ENCODE measurements at places on chromosomes 6 and 20.
A peak's percentile ranks its signal among the peaks of the same experiment; 100 is the strongest.

- DNase-seq, result no peak
Observed at GRCh38 chr20:10646886-10647420, 26.8 kb downstream of the JAG1 start.

GRCh38 chr6:156988276-156989158 lies 211.3 kb downstream of the ARID1B start:
- DNase-seq, result no peak

DNA sequence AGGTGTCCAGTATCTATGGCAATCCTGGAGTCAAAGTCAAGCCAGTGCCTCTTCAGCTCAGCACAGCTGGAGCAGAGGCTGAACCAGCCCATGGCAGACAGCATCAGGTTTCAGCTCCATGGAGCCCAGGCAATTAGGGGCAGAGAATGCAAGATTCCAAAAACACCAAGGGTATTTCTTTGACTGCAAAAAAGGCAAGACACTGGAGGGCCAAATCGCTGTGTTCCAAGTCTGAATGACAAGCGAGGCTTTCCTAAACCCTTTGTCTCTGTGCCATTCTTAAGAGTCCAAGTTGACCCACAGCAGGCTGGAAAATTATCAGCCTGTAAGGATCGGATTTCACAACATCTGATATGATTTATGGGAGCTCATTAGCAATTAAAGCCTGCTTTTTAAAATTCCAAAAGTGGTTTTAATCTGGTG lies 49.7 kb upstream of the TGM3 start:
- no peak for DNase-seq

- no peak for DNase-seq
Observed at GRCh38 chr6:15387118-15387517, 141.2 kb downstream of the JARID2 start.

- DNase-seq, result peak; percentile 16
Observed at GRCh38 chr6:170090561-170090960, 200.3 kb downstream of the DLL1 start.

- DNase-seq, result no peak
Observed at GRCh38 chr6:135030532-135031178, 24.0 kb downstream of the HBS1L start.

DNA sequence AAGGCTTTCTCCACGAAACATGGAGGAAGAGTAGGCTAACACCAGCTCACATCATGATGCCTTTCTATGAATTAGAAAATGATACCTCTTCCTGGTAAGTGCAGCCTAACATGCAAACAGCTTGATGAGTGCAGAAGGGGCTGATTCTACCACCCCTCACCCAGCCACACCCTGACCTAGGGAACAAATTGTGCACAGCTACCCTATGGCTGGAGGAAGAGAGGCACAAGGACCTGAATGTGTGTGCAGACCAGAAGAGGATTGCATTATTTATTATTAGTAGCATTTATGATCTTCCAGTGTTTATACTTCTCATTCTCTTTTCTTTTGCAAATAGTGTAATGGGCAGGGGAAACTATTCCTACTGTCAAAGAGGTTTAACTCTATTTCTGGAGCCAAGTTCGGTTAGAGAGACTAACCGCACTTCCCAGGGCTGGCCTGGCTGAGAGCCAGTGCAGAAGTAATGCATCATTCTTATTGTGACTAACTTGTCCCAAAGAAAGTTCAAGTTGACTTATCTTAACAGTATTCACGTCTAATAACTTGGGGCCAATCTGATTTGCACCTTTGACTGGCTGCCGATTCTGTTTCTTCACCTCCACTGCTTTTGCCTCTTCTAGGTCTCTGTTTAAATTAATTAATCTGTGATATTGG lies 237.5 kb downstream of the CD83 start:
- peak; percentile 78 for DNase-seq

DNA sequence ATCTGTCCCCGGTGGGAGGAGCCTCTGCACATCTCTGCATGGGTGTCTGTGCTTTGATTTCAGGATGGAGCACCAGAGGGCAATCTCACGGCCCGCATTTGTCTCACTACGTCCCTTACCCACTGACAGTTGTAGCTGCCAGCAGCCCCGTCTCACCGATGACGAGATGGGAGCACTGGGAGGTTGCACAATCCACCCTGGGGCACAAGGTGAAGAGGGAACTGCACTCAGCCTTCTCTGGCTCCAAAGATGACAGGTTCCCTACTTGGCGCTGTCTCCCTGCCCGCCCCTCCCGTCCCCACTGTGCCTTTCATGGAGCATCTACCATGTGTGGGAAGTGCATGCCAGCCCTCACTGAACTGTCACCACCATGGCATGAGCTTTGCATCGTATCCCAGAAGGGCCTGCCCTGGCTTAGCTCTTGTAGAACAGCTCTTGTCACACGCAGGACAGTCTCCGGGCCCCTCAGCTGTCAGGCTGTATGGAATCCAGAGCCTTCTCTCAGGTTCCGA lies 99.9 kb upstream of the PMEPA1 start:
- no peak for DNase-seq

DNA sequence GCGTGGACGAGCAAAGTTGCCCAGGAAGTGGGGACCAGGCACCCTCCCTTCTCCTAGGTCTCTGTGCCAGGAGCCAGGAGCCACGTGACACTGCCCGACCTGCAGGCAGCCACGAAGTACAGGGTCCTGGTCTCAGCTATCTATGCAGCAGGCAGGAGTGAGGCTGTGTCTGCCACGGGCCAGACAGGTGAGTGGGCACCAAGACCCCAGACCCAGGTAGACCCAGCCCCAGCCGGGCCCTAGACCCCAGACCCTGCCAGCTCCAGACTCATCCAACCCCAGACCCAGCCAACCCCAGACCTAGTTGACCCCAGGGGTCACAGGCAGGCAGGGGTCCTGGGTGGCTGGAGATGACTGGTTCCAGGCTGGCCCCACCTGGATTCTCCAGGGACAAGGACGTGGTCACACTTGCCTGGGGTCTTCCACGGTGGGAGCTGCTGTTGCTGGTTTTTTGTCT lies 21.1 kb downstream of the COL20A1 start:
- DNase-seq, result no peak

- DNase-seq, result no peak
Observed at GRCh38 chr20:10747019-10747418, 73.2 kb upstream of the JAG1 start.

DNA sequence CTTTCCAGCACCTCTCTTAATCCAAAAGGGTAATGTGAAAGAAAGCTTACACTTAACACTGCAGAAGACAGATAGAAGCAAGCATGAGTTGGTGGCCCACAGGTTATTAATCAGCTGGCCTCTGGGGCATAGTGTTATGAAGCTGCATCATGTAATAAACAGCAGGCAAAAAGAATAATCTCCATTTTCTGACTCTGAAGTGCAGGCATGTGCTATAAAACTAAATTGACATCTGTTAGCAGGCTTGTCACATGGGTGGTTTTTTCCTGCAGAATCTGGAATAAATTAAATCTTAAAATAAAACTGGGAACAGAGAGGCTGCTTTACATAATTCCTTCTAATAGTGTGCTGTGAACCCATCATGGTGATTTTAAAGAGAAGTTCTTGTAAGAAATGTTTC lies 73.3 kb downstream of the METTL24 start:
- DNase-seq, result no peak

DNA sequence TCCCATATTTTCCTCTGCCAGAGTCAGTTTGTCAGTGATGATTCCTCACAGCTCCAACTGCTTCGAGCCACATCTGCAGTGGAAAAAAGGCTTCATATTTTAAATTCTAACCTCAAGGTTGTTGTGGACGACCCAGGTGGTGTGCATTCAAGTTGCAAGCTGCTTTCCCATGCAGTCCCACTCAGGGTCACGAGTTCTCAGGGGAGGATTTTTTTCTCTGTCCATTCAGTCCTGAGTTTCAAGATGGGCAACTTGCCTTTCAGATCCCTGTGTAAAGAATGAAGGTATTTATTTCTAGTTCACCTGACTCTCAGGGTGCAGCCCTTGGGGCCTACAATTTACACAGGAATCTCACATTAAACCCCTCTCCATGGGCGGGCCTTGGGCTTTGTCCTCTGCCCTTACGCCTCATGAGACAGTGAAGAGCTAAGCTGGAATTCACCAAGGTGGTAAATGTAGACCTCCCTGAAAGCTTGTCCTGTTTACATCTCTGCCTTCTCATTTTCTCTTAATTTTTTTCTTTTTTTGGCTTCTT lies 65.9 kb downstream of the TPD52L1 start:
- DNase-seq, result no peak

DNA sequence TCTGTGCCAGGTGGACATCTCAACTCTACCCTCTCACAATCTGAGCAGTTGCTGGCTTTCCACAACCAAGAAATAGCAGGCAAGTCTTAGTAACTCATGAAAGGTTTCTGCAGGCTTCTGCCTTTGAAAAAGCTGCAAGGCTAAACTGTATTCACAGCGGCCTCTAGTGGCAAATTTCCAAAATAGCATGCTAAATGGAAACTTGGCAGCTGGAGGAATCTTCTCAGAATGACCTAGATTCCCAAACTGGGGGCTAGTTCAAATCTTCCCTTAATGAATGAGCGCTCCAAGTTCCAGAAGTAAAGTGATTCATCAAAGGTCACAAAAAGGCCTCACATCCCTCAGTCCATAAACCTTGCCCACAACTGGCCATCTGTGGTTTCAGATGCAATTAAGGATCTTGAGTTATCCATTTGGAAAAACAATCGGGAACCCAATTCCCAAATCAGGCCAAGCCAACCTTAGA lies 11.9 kb upstream of the CPNE5 start:
- peak; percentile 44 for DNase-seq

GRCh38 chr20:3431109-3431508 lies 23.6 kb upstream of the DNAAF9 start:
- DNase-seq, result no peak

GRCh38 chr6:164928057-164928727 lies 381.2 kb downstream of the C6orf118 start:
- no peak for DNase-seq

DNA sequence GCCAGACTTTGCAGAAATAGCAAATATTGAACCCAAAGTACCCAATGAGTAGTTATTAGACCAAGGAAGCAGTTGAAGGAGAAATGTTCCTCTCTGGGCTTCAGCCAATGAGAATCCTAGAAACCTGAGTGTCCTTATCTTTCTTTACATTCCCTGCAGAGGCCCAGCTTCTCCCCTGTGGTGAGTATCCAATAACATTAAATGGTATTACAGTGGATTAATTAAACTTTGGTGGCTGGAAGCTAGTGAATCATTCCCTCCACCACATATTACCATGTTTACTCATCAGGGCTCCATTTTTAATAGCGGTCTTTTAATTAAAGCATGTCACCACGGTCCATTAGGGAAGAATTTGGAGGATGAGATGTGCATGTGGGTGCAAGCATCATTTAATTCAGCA lies 74.0 kb downstream of the UNC5CL start:
- no peak for DNase-seq

DNA sequence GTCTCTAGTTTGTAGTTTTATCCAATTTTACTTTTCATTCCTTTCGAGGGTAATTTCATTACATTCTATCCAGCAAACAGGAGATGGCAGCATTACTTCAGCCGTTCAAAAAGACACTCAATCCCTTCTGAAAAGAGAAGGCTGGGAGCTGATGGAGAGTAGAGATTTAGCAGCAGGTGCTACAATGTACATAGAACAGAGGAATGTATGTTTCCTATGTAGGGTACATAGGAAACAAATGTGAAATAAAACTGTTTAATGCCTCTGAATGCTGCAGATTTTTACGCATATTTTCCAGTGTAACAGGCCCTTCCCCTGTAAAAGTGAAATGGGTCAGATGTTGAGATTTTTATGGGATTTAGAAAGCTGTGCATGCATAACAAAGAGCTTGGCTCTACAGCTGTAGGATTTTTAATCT lies 16.0 kb downstream of the RPS12 start:
- DNase-seq, result no peak

GRCh38 chr20:5173751-5174150 lies 46.9 kb downstream of the CDS2 start:
- no peak for DNase-seq

DNA sequence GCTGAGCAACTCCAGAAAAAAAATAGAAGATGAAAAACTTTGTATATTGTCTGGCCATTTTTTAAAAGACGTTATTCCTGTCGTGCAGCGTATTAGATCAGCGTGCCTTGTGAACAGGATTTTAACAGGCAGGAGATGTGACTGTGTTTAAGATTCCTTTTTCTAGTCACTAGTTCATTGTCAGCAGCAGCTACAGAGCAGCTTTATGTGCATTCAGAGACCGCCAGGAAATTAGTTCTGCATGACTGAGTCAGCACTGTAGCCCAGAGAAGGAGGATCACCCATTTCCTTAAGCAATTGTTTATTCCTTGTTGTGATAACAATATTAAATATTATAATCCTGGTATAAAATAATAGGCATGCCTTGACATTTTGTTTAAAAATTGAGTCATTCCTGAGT lies 75.4 kb upstream of the ADGRB3 start:
- DNase-seq, result no peak

- no peak for DNase-seq
Observed at GRCh38 chr20:13915284-13915683, 75.1 kb downstream of the SEL1L2 start.

DNA sequence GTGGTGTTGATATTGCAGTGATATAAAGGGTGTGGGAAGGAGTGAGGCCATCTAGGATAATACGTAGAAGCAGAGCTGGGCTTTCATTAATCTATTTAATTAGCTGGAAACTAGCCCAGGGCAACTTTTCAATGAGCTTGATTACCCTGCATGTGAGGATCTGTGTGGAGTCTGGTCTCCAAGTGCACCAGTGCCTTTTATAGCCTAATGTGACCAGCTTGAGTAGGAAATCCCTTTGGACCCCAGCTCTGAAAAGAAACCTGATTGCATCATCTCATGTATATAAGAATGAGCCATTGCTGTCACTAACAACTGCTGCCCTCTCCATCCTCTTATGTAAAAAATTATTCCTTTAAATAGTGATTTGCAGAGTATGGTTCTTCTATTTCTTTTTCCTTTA lies 72.6 kb downstream of the CD109 start:
- no peak for DNase-seq

DNA sequence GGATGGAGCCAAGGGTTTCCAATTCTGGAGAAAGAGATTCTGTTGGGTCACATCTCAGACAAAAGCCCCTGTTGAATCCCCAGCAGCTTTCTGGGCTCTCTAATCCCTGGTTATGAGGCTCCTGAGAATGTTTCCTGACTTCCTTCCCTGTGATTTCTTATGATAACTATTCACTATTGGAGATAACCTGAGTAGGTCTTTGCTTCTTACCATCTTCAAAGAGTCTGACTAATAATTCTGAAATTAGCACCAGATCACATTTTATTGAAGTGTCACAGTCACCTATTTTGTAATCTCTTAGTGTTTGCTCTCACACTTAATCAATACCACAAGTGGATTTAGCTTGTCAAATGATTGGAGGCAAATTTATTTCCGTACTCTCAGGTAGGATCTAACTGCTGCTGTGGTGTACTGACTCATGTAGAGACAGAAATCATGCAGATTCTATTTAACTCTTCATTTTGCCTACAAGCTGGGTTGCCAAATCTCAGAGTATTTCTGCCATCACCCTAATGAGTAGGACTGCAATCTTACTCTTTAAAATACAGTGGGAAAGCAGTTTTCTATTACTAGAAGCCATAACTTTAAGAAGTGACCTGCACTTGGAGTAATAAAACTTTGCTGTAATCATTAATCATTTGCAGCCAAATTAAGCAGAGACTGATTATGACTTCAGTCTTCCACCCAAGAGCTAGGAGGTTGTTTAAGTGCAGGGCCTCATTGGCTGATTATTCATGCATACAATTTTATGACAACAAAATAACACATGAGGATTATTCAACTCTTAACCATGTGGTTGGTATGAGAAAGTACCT lies 422.1 kb downstream of the EPM2A start:
- DNase-seq, result no peak

Measured in tibial artery (tissue), 4 donors.